BJ (cell line): ENCODE measurements at places on chromosomes 5 and 9. TPM values are rescaled to one million over a fixed set of nuclear protein-coding genes. Genes with fewer than 3 reads are reported as not detected.

GRCh38 chr5:6568889-6569288 lies 64.0 kb downstream of the NSUN2 start:
- DNase-seq = no peak

Gene DNAH5
- 1.1 and 1.8 TPM in 2 replicates for polyA plus RNA-seq

- no peak for DNase-seq
Observed at GRCh38 chr5:17802256-17802655, 168.0 kb downstream of the TAF11L14 start.

GRCh38 chr9:124788542-124789217 lies 11.7 kb downstream of the OLFML2A start:
- no peak for DNase-seq

GRCh38 chr9:136091582-136092352 lies 3.3 kb downstream of the NACC2 start:
- no peak for DNase-seq

- no peak for DNase-seq
Observed at GRCh38 chr9:133029994-133030316, 842 bp upstream of the GTF3C5 start.
